IPS DF 19.7 (cell line): ENCODE measurements at places on chromosomes 2 and 18.

DNA sequence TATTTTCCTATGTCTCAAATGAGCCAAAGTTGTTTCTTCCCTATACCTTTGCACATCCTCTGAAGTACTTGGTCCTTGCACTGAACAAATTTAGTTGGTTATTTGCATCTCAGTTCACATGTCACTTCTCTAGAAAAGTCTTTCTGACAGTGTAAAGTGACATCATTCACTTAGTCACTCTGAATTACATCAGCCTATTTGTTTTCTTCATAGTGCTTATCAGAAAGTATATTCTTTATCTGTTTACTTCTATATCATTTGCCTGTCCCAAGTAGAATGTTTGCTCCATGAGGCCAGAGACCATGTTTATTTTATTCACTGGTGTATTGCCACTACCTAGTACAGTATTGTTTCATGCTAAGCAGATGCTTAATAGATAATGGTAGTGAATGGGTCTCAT is 173.7 kb downstream of the HNMT start:
- DNase-seq = no peak

DNA sequence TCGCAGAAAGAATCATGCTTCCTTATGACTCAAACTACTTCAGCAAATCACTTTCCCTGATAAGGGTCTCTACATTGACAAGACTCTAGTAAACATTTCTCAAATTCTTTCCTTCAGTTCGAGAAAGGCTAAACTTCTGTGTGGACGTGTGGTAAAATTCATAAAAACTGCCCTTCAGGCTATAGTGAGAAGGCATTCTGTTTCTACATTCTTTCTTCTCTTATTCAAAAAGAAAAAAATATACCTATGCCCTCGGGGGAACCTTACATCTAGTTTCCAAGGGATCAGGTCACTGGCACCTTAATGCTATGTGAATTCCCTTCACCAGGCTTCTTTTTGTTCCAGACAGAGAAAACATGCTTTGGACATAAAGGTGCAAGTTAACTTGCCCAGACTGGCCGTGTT is 4.9 kb downstream of the VIT start:
- DNase-seq = no peak

GRCh38 chr2:31255911-31256571 is 22.1 kb downstream of the EHD3 start:
- no peak for DNase-seq

- DNase-seq = no peak
Observed at GRCh38 chr2:108587621-108588020, 53.4 kb downstream of the LIMS1 start.

DNA sequence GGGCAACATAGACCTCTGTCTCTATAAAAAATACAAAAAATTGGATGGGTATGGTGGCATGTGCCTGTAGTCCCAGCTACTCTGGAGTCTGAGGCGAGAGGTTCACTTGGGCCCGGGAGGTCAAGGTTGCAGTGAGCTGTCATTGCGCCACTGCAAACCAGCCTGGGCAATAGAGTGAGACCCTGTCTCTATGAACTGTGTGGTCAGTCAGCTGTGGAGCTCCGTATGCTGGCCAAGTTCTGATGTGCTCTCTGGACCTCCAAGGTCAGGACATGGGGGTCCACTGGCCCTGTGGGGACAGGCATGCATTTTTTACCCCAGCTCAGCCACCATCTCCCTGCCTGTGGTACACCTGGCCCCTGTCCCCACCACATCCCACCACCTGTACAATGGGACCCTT is 71.6 kb downstream of the TMEM131 start:
- no peak for DNase-seq

GRCh38 chr2:82675186-82675585 is 1783.9 kb downstream of the SUCLG1 start:
- no peak for DNase-seq

GRCh38 chr18:1994471-1994870 is 576.8 kb downstream of the METTL4 start:
- no peak for DNase-seq

DNA sequence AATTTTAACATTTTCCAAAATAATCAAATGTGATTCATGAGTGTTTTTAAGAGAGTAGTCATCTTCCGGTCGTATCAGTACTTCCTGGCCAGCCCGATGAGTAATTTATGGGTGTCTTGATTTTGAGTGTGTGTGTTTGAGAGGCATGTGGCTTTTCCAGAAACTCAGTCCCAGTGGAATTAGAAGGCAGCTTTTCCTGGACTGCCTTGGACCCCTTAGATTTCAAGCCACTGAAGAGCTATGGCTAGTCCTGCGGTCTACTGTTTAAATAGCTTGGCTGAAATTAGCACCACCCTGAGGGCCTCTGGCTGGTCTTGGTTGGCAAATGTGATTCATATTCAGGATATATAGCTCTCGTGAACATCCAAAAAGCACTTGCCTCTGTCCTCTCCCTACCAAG is 59.4 kb downstream of the HK2 start:
- DNase-seq = no peak

GRCh38 chr2:2648094-2648493 is 317.0 kb upstream of the MYT1L start:
- DNase-seq = no peak

DNA sequence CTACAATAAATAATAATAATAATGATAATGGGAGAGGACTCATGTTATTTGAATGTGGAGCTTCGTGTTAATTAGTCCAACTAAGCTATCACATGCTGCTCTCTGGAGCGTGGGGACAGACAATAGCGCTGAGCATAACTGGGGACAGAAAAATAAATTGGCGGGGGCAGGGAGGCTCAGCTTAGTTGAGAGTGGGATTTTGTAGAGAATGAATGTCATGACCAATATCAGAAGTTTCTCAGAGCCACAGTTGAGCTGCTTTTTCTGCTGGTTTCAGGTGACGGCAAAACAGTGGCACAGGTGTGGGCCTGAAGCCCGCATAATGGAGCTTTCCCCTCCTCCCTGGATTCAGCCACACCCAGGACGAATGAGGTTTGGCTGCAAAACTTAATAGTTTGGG is 111.1 kb upstream of the CAB39 start:
- no peak for DNase-seq
